ENCODE measurements at places on chromosomes 5 and 9. TPM values are rescaled to one million over a fixed set of nuclear protein-coding genes. Genes with fewer than 3 reads are reported as not detected.

The OGN gene
- 0.33 TPM for polyA plus RNA-seq

The IFNA21 gene
- not detected for polyA plus RNA-seq

The CHSY3 gene
- not detected for polyA plus RNA-seq

The BAAT gene
- not detected for polyA plus RNA-seq

The GABBR2 gene
- not detected for polyA plus RNA-seq

The HAVCR1 gene
- not detected for polyA plus RNA-seq

The SLC34A3 gene
- polyA plus RNA-seq, result not detected

The TESK1 gene
- 10.3 TPM for polyA plus RNA-seq

The ZNF366 gene
- not detected for polyA plus RNA-seq
